ENCODE measurements at places on chromosomes 2 and 18.

DNA sequence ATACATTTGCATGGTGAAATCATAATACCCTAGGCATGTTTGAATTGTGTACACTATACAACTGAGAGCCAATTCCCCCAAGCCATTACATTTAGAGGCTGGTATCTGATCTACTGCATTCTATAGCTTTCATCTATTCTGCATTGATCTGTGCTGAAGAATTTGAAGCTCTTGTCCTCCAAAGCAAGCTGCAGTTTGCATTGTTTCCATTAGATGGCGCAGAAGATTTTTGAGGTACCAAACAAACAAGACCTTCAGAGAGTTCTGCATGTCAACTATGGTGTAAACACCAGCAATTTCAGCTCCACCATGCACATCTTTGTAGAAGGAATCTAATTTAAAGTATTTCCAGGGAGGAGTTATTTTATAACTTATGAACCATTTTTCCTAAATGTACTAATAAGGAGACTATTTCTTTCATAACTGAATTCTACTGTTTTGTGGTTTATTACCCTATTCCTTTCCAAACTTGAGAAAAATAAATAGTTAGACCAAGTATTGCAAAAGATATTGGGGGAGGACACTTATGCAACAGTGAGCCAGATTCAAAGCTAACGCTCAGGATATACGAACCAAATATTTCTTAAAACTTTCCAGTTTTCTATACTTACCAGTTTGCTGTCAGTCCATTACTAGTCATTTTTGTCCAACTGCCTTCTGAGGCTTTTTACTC, 761.8 kb upstream of the ACVR2A start:
- DNase-seq: peak; percentile 47

- DNase-seq: no peak
These were observed 57.6 kb downstream of the EPHA4 start for GRCh38 chr2:221514305-221515040.

DNA sequence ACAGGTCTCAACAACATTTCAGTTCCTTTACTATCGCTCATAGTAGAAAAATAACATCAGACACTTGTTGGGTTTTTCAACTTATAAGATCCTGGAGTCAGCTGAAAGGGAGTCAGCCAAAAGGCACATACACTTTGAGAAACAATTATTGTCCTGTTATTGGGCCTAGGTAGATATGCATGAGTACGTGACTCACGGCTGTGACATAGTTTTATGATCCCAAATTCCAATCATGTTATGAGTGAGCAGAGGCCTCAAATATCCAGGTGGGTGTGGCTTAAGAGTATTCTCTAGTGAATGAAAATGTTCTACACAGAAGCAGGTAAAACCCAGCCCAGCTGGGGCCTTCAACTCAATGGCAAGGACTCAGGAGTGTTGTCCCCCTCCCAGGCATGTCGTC, 27.2 kb downstream of the SERPINB8 start:
- no peak for DNase-seq

DNA sequence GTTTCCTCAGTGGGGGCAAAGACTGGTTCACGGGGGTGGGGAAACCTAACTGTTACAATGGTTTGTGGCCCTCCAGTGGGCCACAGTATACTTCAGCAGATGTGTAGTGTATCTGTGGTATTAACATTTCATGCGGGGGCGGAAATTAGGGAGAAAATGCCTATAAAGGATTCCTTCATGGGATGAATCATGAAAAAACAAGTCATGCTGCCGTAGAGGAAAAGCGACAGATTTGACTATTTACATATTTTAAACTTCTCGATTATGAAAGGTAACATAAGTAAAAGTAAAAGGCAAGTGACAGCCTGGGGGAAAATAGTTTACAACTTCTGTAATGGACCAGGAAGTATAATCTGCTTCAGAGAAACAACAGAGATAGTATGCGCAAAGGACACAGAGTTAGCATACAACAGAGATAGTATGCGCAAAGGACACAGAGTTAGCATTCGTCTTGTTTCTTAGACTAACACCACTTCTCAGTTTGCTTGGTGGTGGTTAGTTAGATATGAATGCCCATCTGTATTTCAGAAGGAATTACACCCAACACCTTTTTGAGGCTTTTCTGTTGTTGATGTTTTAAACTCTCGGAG, 41.1 kb downstream of the MRPS9 start:
- no peak for DNase-seq

DNA sequence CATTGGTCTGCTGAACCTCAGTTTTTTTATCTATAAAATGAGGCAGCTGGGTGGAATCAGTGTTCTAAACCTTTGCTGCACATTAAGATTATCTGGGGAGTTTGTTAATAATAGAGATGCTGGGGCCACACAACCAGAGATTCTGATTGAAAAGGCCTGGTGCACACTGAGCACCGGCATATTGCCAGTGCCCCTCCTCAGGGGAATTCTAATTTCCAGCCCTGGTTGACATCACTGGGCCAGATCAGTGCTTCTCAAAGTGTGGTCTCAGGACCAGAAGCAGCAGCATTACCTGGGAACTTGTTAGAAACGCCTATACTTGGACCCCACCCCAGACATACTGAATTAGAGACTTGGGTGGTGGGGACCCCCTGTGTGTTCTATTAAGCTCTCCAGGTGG, 112.5 kb downstream of the SETBP1 start:
- DNase-seq: no peak

GRCh38 chr2:11932048-11932512, 185.6 kb downstream of the LPIN1 start:
- DNase-seq: no peak

DNA sequence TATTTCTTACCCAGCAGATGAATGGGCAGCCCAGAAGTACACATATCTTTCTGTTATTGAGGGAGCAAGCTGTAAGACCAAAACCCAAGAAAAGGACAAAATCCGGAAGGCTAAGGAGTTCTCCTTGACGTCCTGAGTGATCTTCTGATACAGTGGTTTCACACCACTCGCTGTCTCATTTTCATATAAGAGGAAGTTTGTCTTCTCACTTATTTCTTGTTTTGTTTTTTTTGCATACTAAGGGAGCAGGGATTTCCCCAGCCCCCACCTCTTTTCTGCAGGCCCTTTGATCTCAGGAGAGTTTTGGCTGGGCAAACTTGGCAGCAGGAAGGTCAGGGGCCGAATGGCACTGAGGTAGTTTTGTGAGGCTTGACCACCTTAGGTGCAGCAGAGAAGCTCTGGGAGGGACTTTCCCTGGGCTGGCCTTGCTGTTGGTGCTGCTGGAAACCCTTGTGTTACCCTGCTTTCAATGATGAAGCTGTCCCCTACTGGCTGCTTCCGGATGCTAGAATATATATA, 13.3 kb downstream of the CHRNA1 start:
- peak; percentile 66 for DNase-seq
